ENCODE measurements at places on chromosomes 3 and 15. TPM values are rescaled to one million over a fixed set of nuclear protein-coding genes. Genes with fewer than 3 reads are reported as not detected.

The NR2F2 gene
- 0.24 TPM for total RNA-seq

The AMIGO3 gene
- total RNA-seq, result 3.0 TPM

The OR5H2 gene
- not detected for total RNA-seq

The ACP3 gene
- 0.17 TPM for total RNA-seq

The GUCA1C gene
- not detected for total RNA-seq

The LRRN1 gene
- 269 TPM for total RNA-seq

The MITF gene
- total RNA-seq, result 0.81 TPM

The MLF1 gene
- total RNA-seq, result 20.4 TPM

The CHST13 gene
- 0.99 TPM for total RNA-seq

The VGLL3 gene
- 19.7 TPM for total RNA-seq

The BNC1 gene
- not detected for total RNA-seq

The PLCH1 gene
- 17.8 TPM for total RNA-seq

The TTLL13 gene
- not detected for total RNA-seq

The FANCD2OS gene
- not detected for total RNA-seq

The GCSAM gene
- not detected for total RNA-seq

The TRIP4 gene
- total RNA-seq, result 22.9 TPM

The GOLGA6D gene
- total RNA-seq, result 0.37 TPM

The POPDC2 gene
- total RNA-seq, result 0.37 TPM

The GALNT15 gene
- 0.04 TPM for total RNA-seq

The WDR93 gene
- total RNA-seq, result not detected

The LRRC34 gene
- 5.1 TPM for total RNA-seq

The PLXND1 gene
- total RNA-seq, result 50.9 TPM

The VWA5B2 gene
- total RNA-seq, result 2.7 TPM

The TRH gene
- not detected for total RNA-seq

The FOXB1 gene
- total RNA-seq, result 3.7 TPM

The ELL3 gene
- total RNA-seq, result 6.4 TPM

The ZDHHC3 gene
- 71.3 TPM for total RNA-seq

The TTC21A gene
- total RNA-seq, result 2.3 TPM

The BCL2A1 gene
- not detected for total RNA-seq

The GOLGA8J gene
- total RNA-seq, result not detected

The TERC gene
- total RNA-seq, result 14.1 TPM

The IGSF11 gene
- 1.2 TPM for total RNA-seq

The RSL24D1 gene
- total RNA-seq, result 111 TPM

The NPAP1 gene
- total RNA-seq, result 0.07 TPM

The CD80 gene
- total RNA-seq, result not detected

The CEMIP gene
- total RNA-seq, result 0.09 TPM

The DLEC1 gene
- 2.0 TPM for total RNA-seq

The NRG4 gene
- total RNA-seq, result not detected

The HRG gene
- total RNA-seq, result not detected

The ZNF860 gene
- total RNA-seq, result 2.6 TPM

The ALS2CL gene
- 5.0 TPM for total RNA-seq

The LNP1 gene
- total RNA-seq, result 4.1 TPM

The RBSN gene
- 18.8 TPM for total RNA-seq

The MORC1 gene
- total RNA-seq, result not detected

The SMCO1 gene
- not detected for total RNA-seq

The HCN4 gene
- total RNA-seq, result 10.6 TPM

The COL6A5 gene
- 0.04 TPM for total RNA-seq

The CPOX gene
- 24.7 TPM for total RNA-seq
